Hematopoietic multipotent progenitor cell treated with erythropoietin and hydrocortisone succinate and interleukin-3 and kit ligand, for 17 days (in vitro differentiated cells): ENCODE measurements at places on chromosomes 4 and X.

- no peak for DNase-seq
These were observed 38.5 kb downstream of the HERC3 start for GRCh38 chr4:88630756-88631155.

GRCh38 chr4:79325864-79326328, at the start of gene NAA11:
Gene NAA11, minus strand, starts transcription at chr4:79326061. Its CDS starts 184 bp downstream, at chr4:79325877.
- no peak for DNase-seq

- DNase-seq = no peak
These were observed 168.6 kb downstream of the AFAP1 start for GRCh38 chr4:7771056-7771455.

DNA sequence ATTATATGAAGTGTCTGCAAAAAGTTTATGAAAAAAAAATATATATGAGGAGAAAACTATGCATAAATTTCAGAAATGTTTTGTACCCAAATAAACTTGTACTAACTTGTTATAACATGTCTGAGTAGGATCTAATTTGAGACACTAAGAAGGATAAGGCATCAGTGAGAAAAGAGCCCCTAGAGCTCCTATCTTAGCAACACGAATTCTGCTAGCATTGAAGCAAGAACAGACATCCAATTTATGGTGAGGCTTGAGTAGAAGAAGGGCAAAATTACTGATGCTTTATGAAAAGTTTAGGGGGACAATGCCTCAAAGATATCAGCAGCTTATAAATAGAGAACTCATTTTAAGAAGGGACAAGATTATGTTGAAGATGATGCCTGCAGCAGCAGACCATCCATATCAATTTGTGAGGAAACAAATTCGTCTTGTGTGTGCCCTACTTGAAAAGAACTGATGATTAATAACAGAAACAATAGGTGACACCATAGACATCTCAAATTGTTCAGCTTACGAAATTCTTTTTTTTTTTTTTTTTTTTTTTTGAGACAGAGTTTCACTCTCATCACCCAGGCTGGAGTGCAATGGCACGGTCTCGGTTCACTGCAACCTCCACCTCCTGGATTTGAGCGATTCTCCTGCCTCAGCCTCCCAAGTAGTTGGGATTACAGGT, 35.7 kb upstream of the ADAM29 start:
- DNase-seq = no peak

- peak; percentile 24 for DNase-seq
These were observed 32.3 kb upstream of the IRF2 start for GRCh38 chr4:184506527-184507121.

GRCh38 chrX:133417364-133417763, 2.1 kb upstream of the GPC4 start:
- DNase-seq = no peak

DNA sequence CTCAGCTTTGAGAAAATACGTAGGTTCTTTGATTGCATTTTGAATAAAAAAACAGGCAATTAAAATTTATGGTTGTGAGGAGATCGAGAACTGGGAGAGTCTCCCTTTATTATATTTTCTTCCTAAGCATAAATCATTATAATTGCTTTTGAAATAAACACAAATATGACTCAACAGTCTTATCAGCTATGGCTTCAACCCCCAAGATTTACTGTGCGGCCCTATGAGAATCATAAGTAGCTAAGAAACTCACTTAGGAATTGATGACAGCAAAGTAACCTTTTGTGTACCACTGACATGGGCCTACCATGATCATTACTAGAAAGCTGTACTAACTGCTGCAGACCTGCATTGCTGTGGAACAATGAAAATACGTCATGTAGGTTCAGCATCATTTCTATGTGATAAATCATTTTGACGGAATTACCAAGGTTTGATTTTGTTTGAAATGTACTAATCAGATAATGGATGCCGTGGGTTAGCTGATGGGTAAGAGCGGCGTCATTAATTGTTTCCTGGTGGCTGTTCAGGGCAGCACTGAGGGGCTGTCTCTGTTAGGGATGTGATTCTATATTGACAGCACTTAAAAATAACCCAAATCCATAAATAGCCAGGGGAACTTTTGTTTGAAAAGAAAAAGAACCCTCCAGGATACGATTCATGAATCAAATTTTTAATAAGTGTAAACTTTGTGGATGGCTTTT, 51.5 kb upstream of the GPRIN3 start:
- DNase-seq = no peak

DNA sequence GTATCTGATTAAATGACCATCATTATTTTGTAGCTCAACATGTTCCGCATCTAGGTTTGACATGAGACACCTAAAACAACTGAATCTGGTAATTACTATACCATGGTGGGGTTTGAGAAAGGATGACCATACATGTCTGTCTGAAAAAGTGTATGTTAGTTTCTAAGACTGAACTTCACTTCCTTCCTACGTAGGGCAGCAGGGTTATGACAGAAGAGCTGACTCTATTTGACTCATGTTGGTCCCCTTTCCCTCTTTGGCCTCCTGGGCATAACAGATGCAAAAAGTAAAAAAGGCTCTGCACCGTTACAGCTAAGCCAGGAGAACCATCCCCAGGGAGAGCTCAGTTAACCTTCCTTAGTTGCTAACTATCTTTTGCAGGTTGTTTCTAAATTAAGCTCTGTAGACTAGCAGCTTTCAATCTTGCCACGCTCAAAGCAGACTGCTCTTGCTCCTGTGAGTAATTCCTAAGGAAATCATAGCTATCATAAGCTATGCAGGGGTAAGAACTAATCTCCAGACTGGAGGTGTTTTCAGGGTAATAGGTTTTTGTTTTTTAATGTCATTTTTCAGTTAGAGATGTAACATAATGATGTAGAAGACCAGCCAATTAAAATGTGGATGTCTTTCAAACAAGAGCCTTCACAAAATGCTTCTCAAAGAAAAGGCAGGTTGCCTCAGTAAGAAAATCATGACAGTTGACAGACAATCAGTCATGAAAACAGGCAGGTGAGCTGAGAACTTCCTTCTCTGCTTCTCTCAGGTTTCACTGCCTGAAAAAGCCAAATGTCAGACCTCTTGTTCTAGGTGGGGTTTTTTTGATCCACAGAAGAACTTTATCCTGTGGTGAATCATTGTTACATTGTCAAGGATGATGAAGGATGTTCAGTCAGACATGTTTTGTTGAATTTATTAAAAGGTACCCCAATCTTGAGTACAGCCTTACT, 66.9 kb upstream of the DAPP1 start:
- no peak for DNase-seq

GRCh38 chr4:20318909-20319277, 67.2 kb downstream of the SLIT2 start:
- no peak for DNase-seq

GRCh38 chrX:10483191-10483831, 137.1 kb downstream of the MID1 start:
- no peak for DNase-seq

DNA sequence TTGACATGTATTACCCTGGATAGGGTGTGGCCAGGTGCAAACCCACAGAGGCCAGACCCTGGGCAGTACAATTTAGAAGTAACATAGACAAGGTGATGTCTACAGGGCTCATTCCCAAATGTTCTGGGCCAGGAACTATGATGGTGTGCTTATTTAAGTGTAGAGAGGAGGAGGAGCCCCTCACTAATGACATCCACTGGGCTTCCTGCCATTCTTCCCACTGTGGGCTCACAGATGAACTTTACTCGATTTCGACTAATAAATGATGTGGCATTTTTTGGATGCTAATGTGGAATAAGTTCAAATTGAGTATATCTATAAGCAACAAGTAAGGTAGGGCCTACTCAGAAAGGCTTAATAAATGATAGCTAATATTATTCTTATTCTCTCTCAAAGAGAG, 280.9 kb upstream of the BOD1L1 start:
- DNase-seq = no peak

- no peak for DNase-seq
These were observed 155.5 kb downstream of the SLC7A11 start for GRCh38 chr4:138086611-138087041.

GRCh38 chr4:68184923-68185322, 55.3 kb upstream of the TMPRSS11F start:
- no peak for DNase-seq

GRCh38 chrX:96924581-96924980, 40.9 kb downstream of the RPA4 start:
- no peak for DNase-seq

GRCh38 chr4:140257461-140258305, 103.7 kb upstream of the MAML3 start:
- no peak for DNase-seq

DNA sequence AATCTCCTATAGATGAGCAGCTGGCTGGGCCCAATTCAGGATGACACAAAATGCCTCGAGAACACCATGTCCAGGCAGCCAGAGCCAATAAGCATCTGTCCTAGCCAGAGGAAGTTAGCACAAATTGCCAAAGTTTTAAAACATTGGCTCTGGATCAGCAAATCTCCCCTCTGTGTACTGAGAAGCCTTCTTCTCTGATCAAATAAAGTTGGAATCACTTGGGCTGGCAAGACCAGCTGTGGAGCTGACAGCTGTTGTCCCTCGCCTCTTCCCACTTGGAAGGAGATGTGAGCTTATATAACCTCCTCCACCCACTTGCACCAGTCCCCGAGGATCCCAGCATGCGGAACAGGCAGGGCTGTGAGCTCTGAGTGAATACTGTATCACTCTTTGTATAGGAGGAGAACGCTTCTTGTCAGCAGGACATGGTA, 183.9 kb downstream of the OPHN1 start:
- no peak for DNase-seq

DNA sequence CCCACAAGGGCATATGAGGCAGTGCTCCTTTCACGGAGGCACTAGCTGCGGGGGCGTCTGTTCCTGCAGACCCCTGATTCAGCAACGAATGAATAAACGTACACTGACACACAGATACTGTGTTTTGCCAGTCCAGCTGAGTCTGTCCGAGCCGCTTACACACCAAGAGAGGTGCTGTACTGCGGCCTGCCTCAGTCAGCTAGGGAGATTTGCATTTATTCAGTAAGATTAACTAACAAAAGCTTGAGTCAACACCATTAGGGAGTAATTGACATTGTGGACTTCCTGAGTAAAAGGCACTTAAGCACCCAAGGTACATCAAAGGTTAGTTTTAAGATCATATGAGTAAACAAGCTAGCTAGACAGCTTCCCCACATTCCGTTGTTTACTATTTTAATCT, 31.0 kb upstream of the BEX4 start:
- DNase-seq = no peak

GRCh38 chrX:42732506-42732905, 45.5 kb downstream of the PPP1R2C start:
- no peak for DNase-seq

GRCh38 chr4:13635286-13635799, 7.8 kb upstream of the BOD1L1 start:
- no peak for DNase-seq

DNA sequence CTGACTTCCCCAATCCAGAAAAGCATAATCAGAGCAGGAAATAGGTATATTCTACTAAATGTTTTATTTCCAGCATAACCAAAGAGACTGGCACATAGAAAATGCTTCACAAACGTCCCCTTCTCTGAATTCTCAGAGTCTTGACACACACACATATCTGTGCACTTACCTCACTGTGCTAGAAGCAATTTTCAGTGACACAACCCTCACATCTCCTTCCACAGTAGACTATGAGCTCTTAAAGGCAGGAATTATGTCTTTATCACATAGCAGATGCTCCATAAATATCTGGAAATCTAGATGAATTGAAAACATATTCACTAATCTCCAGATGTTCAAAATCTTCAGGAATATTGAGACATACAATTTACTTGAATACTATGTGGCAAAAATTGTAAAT, 5.9 kb downstream of the SOWAHB start:
- DNase-seq = no peak

GRCh38 chr4:153332936-153333335, 11.6 kb upstream of the MND1 start:
- DNase-seq = no peak

DNA sequence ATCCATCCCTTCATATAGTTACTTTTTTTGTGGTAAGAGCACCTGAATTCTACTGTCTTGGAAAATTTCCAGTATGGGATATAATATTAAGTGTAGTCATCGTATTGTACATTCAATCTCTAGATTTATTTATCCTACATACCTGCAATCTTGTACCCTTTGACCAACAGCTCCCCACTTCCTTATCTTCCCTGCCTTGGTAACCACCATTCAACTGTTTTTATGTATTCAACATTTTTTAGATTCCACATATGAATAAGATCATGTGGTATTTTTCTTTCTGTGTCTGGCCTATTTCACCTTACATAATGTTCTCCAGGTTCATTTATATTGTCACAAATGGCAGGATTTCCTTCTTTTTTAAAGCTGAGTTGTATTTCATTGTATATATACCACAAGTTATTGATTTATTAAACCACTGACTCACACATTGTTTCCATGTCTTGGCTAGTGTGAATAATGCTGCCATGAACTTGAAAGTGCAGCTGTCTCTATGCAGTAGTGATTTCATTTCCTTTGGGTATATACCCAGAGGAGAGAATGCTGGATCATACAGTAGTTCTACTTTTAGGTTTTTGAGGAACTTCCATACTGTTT, 572.5 kb downstream of the MAGEB5 start:
- no peak for DNase-seq

DNA sequence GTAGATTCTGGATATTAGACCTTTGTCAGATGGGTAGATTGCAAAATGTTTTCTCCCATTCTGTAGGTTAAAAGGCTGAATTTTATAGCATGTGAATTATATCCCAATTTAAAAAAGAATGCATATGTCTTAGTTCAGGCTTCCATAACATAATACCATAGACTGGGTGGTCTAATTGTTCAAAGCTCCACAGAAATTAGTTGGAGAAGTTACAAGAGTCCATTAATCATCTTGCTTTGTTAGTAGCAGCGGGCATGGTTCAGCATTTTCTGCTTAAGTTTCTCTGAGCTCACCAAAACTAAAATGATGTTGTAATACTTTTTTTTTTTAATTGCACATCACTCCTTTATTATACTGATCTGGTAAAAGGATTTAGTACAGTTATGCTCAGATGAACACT, 1.8 kb downstream of the PGAM4 start:
- DNase-seq = no peak

- DNase-seq = no peak
These were observed 23.2 kb upstream of the AFAP1 start for GRCh38 chr4:7962609-7963508.

- no peak for DNase-seq
These were observed 34.3 kb upstream of the ARMCX4 start for GRCh38 chrX:101450961-101451360.

DNA sequence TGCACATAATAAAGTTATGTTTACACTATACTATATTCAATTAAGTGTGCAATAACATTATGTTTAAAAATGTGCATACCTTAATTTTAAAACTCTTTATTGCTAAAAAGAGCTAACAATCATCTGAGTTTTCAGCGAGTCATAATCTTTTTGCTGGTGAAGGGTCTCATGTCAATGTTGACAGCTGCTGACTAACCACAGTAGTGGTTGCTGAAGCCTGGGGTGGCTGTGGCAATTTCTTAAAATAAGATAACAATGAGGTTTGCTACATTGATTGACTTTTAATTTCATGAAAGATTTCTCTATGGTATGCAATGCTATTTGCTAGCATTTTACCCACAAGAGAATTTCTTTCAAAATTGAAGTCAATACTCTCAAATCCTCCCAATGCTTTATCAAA, 58.6 kb downstream of the C4orf46 start:
- DNase-seq = no peak

- no peak for DNase-seq
These were observed 29.2 kb downstream of the MAP7D3 start for GRCh38 chrX:136221851-136222513.

- DNase-seq = no peak
These were observed 8.2 kb upstream of the AFF1 start for GRCh38 chr4:86926435-86927086.
